ENCODE measurements at places on chromosomes 6 and 20.
A peak's percentile ranks its signal among the peaks of the same experiment; 100 is the strongest.

DNA sequence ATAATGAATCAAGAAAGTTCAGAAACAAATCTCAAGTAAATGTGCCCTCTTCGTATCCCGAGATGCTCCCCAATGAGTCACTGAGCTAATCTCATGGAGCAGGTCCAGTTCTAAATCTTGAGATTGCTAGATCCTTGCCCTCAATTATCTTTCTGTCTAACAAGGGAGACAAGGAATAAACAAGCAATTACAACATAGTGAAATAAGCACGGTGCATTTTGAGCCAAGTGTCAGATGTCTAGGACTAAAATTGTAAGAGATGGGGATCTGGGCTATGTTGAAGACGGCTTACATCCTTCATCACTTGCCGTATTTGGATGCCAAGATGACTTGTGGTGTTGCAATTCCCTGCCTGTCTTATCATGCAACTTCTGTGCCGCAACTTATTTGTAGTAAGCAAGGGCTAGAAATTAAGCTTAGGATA, 56.5 kb upstream of the ADGRF1 start:
- DNase-seq: no peak

DNA sequence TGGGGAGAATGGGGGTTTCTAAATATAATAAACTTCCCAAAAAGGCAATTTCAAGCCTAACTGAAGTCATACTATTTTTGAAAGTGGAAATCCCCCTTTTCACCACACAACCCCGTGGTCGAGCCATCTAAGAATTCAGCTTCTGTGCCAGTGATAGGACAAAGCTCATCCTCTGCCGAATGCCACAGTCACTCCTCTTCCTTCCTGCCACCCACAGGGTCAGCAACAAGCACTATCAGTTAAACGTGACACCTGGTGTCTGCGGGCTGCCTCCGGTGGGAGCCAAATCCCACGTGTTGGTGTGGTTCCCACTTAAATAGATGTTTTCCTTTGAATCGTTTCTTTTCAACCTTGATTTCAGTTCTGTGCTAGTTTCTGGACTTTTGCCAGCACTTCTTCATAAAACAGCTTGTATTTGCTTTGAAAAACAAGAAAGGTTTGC, 60.7 kb downstream of the TNFAIP3 start:
- DNase-seq: peak; percentile 34

- no peak for DNase-seq
Observed at GRCh38 chr20:8940326-8940725, 128.6 kb upstream of the PLCB4 start.

- DNase-seq: no peak
Observed at GRCh38 chr6:19866173-19866984, 29.2 kb downstream of the ID4 start.

DNA sequence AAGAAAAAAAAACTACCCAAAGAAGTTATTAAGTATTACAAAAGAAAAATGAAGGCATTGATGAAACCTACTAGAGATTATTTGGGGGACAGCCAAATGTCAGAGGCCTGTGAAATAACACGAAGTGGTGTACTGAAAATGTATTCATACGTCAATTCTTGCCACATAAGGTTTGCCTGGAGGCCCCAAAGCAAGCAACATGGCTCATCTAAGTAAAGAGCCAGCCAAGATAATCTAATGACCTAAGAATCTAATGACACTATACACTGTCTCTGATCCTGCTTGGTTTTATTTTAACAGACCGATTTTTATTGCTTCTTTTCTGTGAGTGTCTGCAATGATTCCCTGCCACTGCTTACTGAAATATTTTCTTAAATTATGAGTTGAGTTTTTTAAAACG, 34.7 kb downstream of the FILIP1 start:
- DNase-seq: no peak

GRCh38 chr6:31383149-31383548, 20.2 kb upstream of the MICA start:
- no peak for DNase-seq

GRCh38 chr6:107103082-107103481, 12.2 kb downstream of the BEND3 start:
- DNase-seq: no peak

GRCh38 chr6:158042245-158042798, 60.7 kb downstream of the SYNJ2 start:
- no peak for DNase-seq

- no peak for DNase-seq
Observed at GRCh38 chr6:66230591-66230990, 523.6 kb upstream of the EYS start.

- no peak for DNase-seq
Observed at GRCh38 chr20:57743450-57744095, 33.8 kb upstream of the PMEPA1 start.

GRCh38 chr6:33630014-33630413, 8.9 kb downstream of the ITPR3 start:
- no peak for DNase-seq

- no peak for DNase-seq
Observed at GRCh38 chr6:115276881-115277565, 783.7 kb downstream of the FRK start.

DNA sequence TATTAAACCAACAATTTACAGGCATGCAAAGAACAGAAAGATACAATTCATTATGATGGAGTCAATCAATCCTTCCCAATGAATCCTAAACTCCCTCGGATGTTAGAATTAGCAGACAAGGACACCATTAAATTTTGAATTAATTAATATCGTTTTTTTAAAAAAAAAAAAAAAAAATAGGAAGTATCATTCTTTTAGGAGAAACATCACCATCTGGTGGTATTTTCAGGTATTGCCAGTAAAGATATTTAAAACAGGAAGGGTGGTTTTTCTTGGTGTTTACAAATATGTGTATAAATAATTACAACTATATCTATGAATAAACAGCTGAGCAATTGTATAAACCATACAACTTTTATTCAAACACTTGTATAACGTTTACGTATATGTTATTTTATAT, 564.4 kb downstream of the HAO1 start:
- DNase-seq: no peak

- no peak for DNase-seq
Observed at GRCh38 chr20:62511300-62511914, 35.6 kb upstream of the GATA5 start.

GRCh38 chr20:11391591-11391990, 526.1 kb upstream of the BTBD3 start:
- DNase-seq: no peak

GRCh38 chr6:32814145-32814544, 2.7 kb downstream of the HLA-DOB start:
- no peak for DNase-seq

DNA sequence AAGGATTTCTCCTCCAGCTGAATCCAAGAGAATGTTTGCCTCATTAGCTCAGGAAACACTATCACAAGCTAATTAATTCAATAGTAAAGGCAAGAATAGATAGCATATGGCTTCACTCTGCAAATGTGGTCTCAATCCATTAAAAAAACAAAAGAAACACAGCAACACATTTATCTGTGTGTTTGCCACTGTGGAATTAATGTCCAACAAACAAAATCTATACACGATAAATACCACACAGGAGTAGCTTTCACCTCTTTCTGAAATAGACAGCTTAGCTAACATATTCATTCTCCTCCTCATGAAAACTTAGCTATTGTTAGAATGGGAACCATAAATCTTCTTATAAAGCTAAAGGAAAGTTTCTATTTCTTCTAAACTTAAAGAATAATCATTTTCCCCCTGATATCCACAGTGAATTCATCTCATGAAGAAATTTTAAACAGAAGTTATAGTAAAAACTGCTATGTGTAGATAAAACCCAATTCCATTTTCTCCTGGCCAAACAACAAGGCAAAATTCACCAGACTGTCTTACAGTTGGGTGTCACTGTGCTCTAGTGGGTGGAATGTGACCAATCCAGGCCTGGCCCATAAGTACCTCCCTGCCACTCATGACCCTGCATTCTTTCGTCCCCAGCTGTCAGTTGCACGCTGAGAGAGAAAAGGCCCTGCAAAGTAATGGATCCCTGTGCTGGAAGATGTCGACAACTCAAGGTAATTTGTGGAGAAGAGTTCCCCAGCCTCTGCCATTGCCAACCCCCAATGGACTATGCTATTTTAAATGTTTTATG, 92.9 kb upstream of the NRSN1 start:
- DNase-seq: no peak

GRCh38 chr6:111087871-111088667, 766 bp downstream of the SLC16A10 start:
- peak; percentile 47 for DNase-seq

DNA sequence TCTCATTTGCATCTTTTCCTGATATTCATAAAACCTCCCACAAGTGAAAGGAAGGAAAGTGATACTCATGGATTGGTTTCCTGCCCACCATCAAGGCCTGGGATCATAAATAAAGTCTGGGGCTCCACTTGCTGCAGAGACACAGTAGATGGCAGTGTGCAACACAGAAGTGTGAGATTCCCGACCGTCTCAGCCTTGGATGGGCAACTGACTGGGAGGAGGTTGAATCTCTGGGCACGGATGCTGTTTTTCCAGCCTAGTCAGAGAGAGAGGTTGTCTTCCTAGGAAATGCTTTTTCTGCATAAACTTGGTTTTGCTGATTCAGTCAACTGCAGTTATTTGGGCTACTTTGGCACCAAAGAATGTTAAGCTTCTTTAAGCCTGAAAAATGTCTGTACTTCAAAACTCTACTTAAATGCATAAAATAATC, 9.9 kb upstream of the RFPL4B start:
- no peak for DNase-seq

- no peak for DNase-seq
Observed at GRCh38 chr20:13515796-13516558, 122.8 kb downstream of the TASP1 start.

DNA sequence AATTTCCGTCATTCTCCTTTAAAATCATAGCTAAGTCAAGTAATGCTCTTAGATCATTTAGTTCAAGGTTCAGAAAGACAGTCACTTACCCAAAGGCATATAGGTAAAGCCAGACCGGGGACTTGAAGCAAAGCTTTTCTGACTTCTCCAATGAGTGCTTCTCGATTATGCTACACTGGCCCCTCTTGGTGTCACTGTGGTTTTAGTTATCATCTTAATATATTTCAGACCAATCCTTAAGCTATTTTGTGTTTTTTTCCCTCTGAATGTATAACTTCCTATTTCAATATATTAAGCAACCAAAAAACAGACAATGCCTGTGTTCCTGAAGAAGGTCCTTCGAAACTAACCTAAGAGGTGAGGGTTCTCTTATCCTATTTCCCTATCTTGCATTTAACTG, 3.9 kb downstream of the PRDM1 start:
- no peak for DNase-seq

- DNase-seq: no peak
Observed at GRCh38 chr6:91860541-91861335, 1273.9 kb upstream of the MAP3K7 start.

- DNase-seq: no peak
Observed at GRCh38 chr20:50317609-50318008, 127.0 kb downstream of the CEBPB start.

DNA sequence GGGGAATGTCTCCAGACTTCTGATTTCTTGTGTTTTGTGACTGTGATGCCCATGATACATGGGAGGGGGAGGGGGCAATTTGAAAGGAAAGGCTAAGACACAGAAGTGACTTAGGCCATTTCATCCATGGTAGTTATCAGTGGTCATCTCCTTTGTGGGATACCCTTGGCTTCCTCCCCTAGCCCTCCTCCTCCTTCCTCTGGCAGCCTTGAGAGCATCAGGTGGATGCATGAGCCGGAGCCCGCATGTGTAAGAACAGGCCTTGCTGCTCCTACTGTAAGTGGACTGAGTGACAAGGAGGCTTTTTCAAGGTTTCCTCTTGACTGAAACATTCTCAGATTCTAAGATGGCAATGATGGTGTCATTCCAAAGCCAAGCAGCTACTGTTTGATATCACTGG, 874 bp downstream of the CD83 start:
- DNase-seq: no peak

DNA sequence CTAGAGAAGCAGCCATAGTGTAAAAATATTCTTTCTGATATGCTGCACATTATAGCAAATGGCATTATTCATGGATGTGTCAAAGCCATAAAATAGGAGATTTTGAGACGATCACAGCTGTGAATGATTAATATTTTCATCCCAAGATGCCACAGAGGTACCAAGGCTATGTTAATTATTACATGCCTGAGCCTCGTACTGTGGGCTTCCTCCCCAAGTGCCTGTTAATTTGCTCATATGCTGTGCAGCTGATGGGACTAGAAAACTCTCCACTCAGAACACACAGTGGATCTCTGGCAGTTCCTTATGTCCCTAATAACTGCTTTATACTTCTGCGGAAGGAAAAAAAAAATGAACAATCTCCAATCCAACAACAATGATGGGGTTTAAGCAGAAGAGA, 184.9 kb upstream of the TSHZ2 start:
- DNase-seq: no peak

DNA sequence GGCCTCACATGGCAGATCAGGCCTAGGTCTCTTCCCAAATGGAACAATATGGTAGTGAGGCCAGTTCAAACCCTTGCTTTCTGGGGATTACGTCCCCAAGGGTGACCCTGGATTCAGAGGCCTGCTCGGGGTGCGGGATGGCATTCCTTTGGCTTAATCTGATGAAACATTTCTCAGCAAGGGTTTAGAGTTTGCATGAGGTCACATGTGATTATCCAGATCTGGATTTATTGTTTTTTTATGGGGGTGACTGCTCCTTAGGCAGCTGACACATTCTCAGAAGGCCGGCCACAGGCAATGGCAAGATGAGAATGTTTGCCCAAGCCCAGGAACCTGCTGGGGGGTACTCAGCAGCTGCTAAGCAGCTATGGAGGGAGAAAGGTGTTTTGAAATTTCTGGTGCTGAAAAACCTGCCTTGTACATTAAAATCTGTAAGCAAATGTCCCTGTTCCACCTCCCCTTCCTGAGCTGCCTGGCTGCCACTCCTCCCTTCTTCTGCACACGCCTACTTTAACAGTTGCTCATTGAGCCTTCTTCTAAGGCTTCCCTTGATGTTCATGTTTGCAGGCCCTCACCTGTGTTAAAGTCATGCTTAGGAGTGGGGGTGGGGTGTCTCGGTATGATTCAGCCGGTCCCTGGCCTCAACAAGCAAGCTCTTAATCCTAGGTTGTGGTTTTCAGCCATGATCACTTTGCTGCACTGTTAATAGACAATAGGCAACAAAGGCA, 37.9 kb upstream of the FUCA2 start:
- DNase-seq: no peak

GRCh38 chr20:50784464-50784863, 10.4 kb upstream of the BCAS4 start:
- DNase-seq: no peak

- no peak for DNase-seq
Observed at GRCh38 chr6:26124781-26125685, 37.8 kb downstream of the HFE start.

DNA sequence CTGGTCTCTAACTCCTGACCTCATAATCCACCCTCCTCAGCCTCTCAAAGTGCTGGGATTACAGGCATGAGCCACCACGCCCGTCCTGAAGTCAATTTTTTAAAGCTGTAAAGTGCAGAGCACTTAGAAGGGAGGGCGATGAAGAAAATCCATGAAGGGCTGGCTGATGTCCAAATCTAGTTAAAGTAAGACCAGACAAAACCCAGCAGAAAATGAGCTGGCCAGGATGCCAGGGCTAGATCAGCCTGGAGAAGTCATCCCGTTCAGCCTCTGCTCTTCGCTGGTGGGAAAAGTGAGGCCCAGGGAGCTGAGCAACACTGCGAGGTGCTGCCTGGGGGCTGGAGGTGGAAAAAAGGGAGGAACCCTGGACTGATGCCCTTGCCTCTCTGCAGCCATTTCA, 3.1 kb downstream of the BPIFB4 start:
- DNase-seq: no peak

- no peak for DNase-seq
Observed at GRCh38 chr6:137602313-137603197, 108.4 kb upstream of the OLIG3 start.
